ENCODE measurements at places on chromosomes 2 and 18.

DNA sequence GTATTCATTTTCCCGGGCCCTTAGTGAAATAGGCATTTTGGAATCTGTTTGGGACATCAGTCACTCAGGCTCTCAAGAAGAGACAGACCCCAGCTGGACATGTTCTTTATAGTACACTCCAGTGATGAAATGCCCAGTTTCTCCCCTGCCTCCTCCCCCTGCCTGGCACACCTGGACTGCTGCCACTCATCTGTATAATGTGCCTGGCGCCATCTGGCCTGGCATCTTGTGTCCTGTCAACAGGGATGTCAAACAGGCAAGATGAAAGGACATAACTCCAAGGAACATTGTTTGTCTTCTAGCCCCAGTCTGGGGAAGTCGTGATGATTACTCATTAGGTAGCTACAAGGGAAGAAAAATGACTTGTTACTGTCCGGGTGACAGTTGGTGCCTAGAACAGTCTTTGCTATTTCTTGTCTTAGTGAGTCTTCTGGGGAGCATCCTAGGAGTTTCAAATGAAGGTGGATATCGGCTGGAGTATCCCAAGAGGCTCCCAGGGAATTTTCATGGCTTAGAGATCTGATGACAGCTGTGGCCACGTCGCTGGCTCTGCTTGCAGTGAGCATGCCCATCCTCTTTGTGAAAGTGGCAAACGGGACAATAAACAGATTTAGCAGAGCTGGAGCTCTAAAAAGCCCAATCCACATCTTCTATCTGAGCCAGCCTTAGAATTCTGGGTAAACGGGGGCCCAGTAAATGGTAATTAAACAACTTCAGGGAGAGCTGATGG is 153.6 kb downstream of the ALK start:
- no peak for DNase-seq

- DNase-seq, result no peak
Observed at GRCh38 chr2:239195318-239195871, 205.4 kb downstream of the HDAC4 start.

- peak; percentile 69 for DNase-seq
Observed at GRCh38 chr2:45237850-45238542, 228.7 kb upstream of the SIX2 start.

GRCh38 chr2:22062679-22063078 is 938.9 kb downstream of the TDRD15 start:
- no peak for DNase-seq

GRCh38 chr2:201754717-201755415 is 25.9 kb downstream of the ALS2 start:
- DNase-seq, result peak; percentile 55

GRCh38 chr2:189179570-189179950 is at the start of gene COL5A2:
Gene COL5A2, minus strand, starts transcription at chr2:189179761. Its CDS starts 157 bp downstream, at chr2:189179604.
- peak; percentile 94 for DNase-seq

- no peak for DNase-seq
Observed at GRCh38 chr2:44197816-44198215, 29.1 kb downstream of the PPM1B start.

- no peak for DNase-seq
Observed at GRCh38 chr2:106306387-106306786, 112.3 kb upstream of the UXS1 start.

DNA sequence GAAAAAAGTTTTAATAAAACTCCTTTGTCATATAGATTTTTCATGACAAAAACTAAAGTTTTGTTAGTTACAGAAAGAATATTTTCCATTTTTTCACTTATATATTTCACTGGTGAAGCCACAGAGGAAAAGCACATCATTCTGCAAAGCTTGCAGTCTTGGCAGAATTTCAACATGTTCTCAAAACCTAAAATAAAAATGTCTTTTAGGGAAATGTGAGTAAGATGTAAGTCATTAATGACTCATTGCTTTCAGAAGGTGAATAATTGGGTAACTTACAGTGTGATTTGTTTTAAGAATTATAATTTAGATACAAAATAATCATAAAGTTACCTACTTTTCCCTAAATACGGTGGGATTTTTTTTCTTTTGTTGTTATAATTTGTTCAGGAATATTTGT is 43.4 kb upstream of the TNFRSF11A start:
- DNase-seq, result peak; percentile 84

GRCh38 chr2:231449503-231450054 is 14.7 kb downstream of the NCL start:
- DNase-seq, result no peak

DNA sequence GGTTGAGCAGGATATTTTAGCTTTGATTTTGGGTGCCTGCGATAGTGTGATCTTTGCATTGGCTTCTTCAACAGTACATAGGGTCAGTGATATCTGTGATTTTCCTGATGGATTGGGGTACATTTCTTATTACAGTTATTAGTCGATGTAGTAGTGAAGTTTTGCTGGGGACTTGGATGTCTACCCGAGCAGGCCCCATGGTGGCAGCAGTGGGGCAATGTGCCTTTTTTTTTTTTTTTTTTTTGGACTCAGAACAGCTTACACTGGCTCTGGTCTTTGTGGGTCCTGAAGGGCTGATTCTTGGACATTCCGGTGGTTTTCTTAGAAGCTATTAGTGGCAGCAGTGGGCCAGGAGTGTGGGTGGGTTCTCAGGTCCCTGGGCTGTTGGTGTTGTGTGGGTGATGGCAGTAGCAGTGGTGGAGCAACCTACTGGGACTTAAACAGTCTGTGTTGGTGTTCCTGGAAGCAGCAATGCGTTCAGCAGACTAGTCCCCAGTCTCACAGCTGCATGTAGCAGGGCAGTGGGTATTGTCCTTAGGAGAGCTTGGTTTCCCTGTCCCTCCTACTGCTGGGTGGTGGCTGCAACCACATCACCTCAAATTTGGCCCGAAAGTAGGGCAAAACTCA is 53.7 kb upstream of the SLC4A10 start:
- no peak for DNase-seq

- no peak for DNase-seq
Observed at GRCh38 chr18:3993941-3994687, 461.0 kb downstream of the DLGAP1 start.

DNA sequence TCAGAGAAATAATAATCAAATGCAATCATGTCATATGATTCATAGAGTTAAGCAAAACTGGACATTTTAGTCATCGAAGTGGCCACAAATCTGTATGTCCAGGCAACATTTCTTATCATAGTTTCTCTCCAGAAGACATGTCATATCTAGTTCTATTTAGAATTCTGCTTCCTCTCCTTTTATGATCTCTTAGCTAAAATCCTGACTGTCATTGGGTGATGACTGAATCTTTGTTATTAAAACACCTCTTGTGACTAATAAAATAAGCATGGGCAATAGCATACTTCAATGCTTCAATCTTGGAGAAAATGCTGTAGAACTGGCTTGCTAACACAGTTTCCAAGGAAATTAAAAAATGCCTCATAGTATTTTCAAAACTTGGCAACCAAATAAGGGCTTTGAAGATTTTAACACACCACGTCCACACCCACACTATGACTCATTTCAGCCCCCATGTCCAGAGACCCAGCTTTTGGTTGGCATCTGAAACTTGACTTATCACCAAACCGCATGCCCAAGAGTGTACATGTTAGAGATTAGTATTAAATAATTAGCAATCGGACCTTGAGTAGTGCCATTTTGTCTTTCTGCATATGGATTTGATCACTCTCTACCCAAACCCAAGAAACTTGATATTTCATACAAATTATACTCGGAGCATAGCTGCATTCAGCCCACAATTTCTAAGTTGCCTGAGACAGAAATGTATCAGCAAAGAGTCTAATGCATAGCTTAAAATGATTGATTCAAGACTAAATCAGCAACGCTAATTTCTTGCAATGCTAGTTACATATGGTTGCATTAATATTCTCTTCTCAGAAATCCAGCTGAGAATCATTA is 106.5 kb upstream of the ETAA1 start:
- DNase-seq, result peak; percentile 64

DNA sequence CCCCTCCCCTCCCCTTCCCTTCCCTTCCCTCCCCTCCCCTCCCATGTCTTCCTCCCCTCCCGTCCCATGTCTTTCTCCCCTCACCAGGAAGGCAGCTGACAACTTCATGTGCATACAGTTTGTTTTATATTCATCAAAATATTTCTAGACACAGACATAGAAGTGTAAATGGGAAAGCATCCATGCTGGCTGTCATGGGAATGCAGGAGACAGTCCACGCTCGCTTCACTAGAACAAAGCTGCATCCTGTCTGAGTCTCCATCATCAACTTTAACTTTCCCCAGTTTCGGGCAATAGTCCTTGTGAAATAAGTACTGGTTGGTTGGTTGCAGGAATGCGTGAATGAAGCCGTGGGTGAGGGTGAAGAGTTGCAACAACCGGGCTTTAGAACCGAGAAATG is 226.9 kb downstream of the DCDC2C start:
- DNase-seq, result no peak

DNA sequence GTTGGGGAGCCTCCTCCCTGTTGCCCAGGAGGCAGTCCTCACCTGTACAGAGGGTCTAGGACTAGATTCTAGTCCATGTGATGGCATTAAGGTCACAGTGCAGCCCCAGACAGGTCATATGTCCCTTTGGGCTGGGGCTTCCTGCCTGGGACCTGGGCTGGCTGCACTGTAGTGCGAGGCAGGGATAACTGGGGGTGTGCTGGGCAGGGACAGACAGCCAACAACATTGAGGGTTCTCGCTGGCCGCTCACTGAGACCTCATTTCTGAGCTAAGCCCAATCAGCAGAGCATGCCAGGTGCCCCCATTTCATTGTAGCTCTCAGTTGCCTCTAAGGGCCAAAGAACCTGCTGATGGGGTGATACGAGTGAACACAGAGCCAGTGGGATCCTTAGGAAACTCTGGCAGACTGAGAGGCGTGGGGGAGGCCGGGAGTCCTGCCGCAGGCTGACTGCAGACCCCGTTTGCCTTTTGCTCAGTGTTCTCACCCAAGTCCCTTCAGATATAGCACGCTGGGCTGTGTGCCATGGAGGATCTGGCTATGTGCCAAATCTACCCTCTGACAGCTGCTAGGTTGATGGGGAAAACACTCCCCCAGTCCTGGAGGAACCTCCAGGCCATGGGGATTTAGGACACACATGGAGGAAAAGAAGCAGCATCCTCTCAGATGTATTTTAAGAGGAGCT is 51.9 kb downstream of the DYSF start:
- no peak for DNase-seq

- DNase-seq, result peak; percentile 38
Observed at GRCh38 chr2:227388537-227389011, 825 bp upstream of the SCYGR1 start.

Measured in fibroblast of villous mesenchyme (primary cell).